ENCODE measurements at places on chromosomes 2 and 18. TPM values are rescaled to one million over a fixed set of nuclear protein-coding genes. Genes with fewer than 3 reads are reported as not detected.

Gene AOX1
- total RNA-seq, result 2.9 TPM

Gene MGAT4A
- total RNA-seq, result 125 TPM

Gene AMER3
- total RNA-seq, result 0.27 TPM

Gene SLC5A7
- total RNA-seq, result not detected

Gene NEU4
- total RNA-seq, result 84.5 TPM

Gene PRADC1
- total RNA-seq, result 36.2 TPM

Gene NGEF
- total RNA-seq, result 25.6 TPM

Gene FAM237A
- total RNA-seq, result not detected

Gene TGFA
- 21.4 TPM for total RNA-seq

GRCh38 chr18:49123431-49123830, 172.7 kb upstream of the SMAD7 start:
- H3K36me3 ChIP-seq, result no peaks in the 10 kb centered on the region
- no peak overlapping the region for H3K27ac ChIP-seq
- no peaks in the 10 kb centered on the region for H3K27me3 ChIP-seq
- no peak overlapping the region for H3K4me3 ChIP-seq
- no peak for DNase-seq

GRCh38 chr2:193695367-193695766, 1500.6 kb upstream of the TMEFF2 start:
- no peaks in the 10 kb centered on the region for H3K36me3 ChIP-seq
- no peak overlapping the region for H3K4me3 ChIP-seq
- no peak overlapping the region for H3K27ac ChIP-seq
- H3K27me3 ChIP-seq, result no peaks in the 10 kb centered on the region
- no peaks in the 10 kb centered on the region for H3K4me1 ChIP-seq
- DNase-seq, result no peak

DNA sequence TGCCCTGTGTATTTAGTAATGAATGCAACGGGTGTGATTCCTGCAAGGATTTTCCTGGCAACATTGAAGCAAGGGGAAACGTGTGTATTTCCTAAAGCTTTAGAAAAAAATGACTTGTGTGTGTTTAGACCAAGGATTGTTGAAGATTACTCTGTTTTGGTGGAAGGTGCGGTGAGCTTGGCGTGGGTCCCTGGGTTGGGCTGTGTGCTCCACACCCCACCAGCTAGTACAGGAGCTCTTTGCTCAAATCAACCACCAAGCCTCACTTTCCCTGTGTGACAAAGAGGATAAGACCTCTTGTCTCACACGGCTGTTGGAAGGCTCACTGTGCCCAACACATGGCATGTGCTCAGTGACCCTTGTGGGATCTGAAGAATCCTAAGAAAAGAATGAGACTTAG, 21.4 kb upstream of the GREB1 start:
- H3K27me3 ChIP-seq, result no peaks in the 10 kb centered on the region
- H3K4me3 ChIP-seq, result no peak overlapping the region
- H3K27ac ChIP-seq, result no peak overlapping the region
- no peaks in the 10 kb centered on the region for H3K36me3 ChIP-seq
- DNase-seq, result no peak

DNA sequence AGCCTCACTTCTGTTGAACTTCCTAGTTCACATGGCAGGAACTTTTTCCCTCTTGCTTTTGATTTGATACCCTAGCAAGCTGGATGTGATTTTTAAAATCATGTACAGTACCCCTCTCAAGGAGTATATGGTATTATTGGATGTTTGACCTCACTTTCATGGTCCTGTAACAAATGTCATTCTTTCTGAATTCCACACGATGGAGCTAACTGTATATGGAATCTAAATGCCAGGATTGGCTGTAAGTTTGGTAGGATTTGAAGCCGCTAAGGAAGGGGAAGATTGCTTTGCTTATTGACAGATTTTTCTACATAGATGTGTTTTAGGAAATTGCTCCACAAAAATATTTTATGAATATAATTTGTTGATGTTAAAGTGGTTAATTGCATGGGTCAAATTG, 18.3 kb downstream of the MAIP1 start:
- no peaks in the 10 kb centered on the region for H3K4me1 ChIP-seq
- H3K27ac ChIP-seq, result no peak overlapping the region
- H3K4me3 ChIP-seq, result no peak overlapping the region
- no peaks in the 10 kb centered on the region for H3K36me3 ChIP-seq
- no peaks in the 10 kb centered on the region for H3K27me3 ChIP-seq

DNA sequence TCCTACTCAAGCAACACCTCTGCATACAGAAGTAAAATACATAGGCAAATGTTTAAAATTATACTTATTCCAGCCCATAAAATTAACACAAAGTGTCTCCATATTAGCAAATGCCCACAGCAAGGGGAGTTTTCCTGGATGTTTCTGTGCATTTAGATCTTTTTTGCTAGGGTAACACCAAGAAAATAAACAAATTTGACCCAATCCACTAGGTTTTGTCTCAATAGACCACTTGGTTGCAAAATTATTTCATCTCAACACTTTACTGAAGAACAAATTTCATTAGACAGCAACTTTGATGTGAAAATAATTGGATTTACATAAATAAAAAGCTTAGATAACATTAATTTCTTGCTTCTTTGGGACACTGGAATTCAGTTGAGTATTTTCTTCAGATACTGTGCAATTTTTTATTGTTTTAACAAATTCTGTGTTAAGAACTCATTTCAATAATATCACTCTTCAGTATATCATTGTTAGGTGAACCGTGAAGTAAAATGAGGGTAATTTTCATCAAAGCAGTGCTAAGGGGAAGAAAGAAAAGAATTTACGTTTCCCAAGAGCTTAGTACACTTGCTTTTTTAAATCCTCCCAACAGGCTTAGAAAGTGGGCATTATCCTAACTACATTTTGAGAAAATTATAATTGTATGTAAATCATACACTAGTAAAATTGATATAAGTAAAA, 133.5 kb upstream of the TTC39C start:
- H3K27ac ChIP-seq, result no peak overlapping the region
- H3K27me3 ChIP-seq, result no peaks in the 10 kb centered on the region
- H3K4me3 ChIP-seq, result no peak overlapping the region
- H3K36me3 ChIP-seq, result no peaks in the 10 kb centered on the region
- H3K4me1 ChIP-seq, result no peaks in the 10 kb centered on the region

DNA sequence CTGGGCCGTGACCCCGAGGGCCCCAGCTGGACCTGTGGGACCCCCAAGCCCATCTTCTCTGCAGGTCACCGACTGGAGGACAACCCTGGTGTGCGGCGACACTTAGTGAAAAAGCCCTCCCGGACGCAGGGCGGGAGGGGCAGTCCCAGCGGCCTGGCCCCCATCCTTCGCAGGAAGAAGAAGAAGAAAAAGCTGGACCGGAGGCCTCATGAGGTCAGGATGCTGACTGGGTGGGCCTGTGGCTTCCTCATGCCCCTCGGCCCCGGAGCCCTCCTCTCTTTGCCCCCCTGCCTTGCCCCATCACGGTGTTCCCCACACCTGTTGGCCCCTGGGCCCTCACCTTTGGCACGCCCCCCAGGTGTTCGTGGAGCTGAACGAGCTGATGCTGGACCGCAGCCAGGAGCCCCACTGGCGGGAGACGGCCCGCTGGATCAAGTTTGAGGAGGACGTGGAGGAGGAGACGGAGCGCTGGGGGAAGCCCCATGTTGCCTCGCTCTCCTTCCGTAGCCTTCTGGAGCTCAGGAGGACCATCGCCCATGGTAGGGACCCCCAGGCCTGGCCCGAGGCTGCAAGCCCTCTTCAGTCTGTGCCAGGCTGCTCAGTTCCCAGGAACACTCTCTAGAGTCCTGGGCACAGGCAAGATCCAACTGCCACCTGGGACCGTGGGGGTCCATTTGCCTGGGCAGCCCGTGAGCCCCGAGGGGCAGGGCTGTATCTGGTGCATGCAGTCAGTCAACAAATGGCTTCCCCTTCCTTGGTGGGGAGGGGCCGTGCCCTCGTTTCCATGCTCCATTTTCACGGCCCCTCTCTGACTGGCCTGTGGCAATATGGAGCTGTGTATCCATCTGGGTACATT, 4.7 kb downstream of the SLC4A3 start:
- H3K36me3 ChIP-seq, result no peaks in the 10 kb centered on the region
- no peaks in the 10 kb centered on the region for H3K27me3 ChIP-seq
- H3K27ac ChIP-seq, result no peak overlapping the region

- H3K27ac ChIP-seq, result no peak overlapping the region
- H3K4me1 ChIP-seq, result no peaks in the 10 kb centered on the region
- no peaks in the 10 kb centered on the region for H3K27me3 ChIP-seq
- H3K4me3 ChIP-seq, result no peak overlapping the region
- no peaks in the 10 kb centered on the region for H3K36me3 ChIP-seq
Measured at GRCh38 chr2:170288859-170289258, 110.9 kb downstream of the MYO3B start.

DNA sequence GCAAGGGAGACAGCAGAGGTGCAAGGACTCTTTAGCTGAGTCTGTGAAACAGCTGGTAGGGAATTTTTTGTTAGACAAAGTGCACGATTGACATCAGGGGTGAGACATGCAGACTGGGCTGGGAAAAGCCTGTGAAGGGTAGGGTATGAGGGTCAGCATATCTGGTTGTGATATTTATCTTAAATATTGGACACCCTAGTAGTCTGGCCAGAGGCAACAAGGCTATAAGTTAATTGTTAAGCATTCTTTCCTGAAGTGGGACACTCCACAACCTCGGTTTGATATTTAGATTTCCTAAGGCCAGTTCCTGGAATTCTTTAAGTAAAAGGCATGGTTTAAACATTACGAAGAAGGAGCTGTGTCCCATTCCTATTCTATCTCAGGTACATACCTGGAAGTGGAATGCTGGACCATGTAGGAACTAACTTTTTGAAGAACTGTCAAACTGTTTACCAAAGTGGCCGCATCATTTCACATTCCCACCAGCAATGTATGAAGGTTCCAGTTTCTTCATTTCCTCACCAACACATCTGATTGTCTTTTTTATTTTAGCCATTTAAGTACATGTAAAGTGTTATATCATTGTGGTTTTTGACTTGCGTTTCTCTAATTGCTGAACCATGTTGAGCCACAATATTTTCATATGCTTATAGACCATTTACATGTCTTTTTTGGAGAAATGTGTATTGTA, 22.5 kb downstream of the EHBP1 start:
- no peak overlapping the region for H3K27ac ChIP-seq
- no peak for DNase-seq
- H3K36me3 ChIP-seq, result no peaks in the 10 kb centered on the region
- H3K27me3 ChIP-seq, result no peaks in the 10 kb centered on the region

GRCh38 chr2:174597345-174598047, at the start of gene WIPF1:
Gene WIPF1 (minus strand): TSS chr2:174597804. CDS start chr2:174585573, 12,231 bp downstream.
- no peaks in the 10 kb centered on the region for H3K4me1 ChIP-seq
- no peaks in the 10 kb centered on the region for H3K27me3 ChIP-seq
- H3K27ac ChIP-seq, result peak within 1 kb of the TSS; percentile 75

DNA sequence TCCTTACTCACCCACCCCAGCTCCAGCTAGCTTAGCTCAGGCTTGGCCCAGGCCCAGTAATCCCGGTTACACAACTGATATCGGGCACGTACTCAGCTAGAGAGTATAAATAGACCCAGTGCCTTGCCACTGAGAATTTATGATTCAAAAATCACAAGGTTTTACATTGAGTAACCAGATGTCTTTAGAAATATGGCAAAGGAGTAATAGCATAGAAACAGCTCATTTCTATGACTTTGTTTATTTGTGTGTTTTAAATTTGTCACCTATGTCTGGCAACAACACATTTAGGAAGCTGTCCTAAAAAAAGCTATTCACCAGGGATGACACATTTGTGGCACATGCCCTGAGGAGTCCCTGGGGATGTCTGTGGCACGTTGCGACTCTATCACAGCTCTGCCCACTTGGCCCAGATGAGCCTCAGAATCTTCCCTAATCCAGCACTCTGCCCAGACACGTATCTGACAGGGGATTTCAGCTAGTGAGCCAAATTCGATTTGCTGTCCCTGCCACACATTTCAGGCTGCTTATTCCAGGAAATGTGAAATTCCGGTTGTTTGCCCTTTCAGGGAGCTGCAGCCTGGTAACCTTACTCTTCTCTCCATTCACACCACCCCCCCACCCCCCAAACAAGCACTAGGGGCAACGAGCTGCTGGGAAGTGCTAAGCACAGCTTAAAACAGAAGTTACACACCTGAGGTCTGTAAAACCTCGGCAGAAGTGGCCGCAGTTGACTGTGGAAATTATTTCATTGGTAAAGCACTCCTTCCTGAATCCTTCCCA, 85.4 kb upstream of the ZCCHC2 start:
- H3K4me3 ChIP-seq, result no peak overlapping the region
- peak; percentile 81 for DNase-seq
- peaks cover 25% of the 10 kb centered on the region for H3K4me1 ChIP-seq
- H3K36me3 ChIP-seq, result no peaks in the 10 kb centered on the region
- H3K27ac ChIP-seq, result peak overlapping the region; percentile 72
- no peaks in the 10 kb centered on the region for H3K27me3 ChIP-seq

GRCh38 chr2:9797681-9798556, 45.4 kb upstream of the TAF1B start:
- peaks cover 19% of the 10 kb centered on the region for H3K4me1 ChIP-seq
- DNase-seq, result peak; percentile 59
- H3K36me3 ChIP-seq, result no peaks in the 10 kb centered on the region
- no peak overlapping the region for H3K4me3 ChIP-seq
- H3K27me3 ChIP-seq, result no peaks in the 10 kb centered on the region
- peak overlapping the region; percentile 63 for H3K27ac ChIP-seq

DNA sequence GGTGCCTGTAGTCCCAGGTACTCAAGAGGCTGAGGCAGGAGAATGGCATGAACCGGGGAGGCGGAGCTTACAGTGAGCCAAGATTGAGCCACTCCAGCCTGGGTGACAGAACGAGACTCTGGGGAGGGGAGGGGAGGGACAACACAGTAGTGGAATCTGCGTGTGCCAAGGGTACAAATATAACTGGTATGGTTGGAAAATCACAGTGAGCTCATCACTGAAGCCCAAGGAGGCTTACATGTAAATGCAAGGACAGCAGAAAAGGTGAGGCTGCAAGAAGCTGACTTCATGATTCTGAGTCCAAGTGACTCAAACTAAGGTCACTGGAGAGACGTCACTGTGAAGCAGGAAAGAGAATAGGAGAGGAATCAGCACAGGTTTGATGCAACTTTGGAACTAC, 9.2 kb downstream of the SEPTIN10 start:
- H3K27ac ChIP-seq, result no peak overlapping the region
- DNase-seq, result no peak
- H3K36me3 ChIP-seq, result no peaks in the 10 kb centered on the region
- H3K4me3 ChIP-seq, result no peak overlapping the region
- no peaks in the 10 kb centered on the region for H3K27me3 ChIP-seq

DNA sequence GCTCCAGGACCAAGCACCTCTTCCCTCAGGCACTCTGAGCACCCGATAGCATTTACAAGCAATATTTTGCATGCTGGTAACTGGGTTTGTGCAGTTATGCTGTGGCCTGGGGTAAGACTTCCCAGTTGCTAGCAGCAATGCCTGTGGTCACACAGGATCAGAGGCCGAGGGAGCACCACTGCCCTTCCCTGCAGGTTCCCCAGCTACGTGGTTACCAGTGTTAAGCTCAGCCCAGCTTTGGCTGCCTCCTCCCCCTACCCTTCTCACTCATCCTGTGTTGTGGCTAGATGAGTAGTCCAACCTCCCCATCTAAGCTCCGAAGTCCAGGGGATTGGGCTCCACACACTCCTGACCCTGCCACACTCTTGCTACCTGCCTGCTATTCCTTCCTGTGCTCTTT, 141.1 kb downstream of the CELF4 start:
- no peaks in the 10 kb centered on the region for H3K27me3 ChIP-seq
- H3K36me3 ChIP-seq, result no peaks in the 10 kb centered on the region
- no peak overlapping the region for H3K27ac ChIP-seq
- no peak overlapping the region for H3K4me3 ChIP-seq
- no peak for DNase-seq

GRCh38 chr2:70767699-70768589, at the start of gene ADD2:
Gene ADD2 (minus strand): TSS chr2:70768200. CDS start chr2:70706408, 61,792 bp downstream.
- no peaks in the 10 kb centered on the region for H3K36me3 ChIP-seq
- H3K4me1 ChIP-seq, result peaks cover 5% of the 10 kb centered on the region
- DNase-seq, result no peak
- peak within 1 kb of the TSS; percentile 24 for H3K4me3 ChIP-seq

All from colonic mucosa (tissue), 4 donors.